NCI-H1417 (cell line): ENCODE measurements at places on chromosomes 5 and 9.

- DNase-seq: no peak
These were observed 12.0 kb upstream of the DNAH5 start for GRCh38 chr5:13956471-13956870.

GRCh38 chr9:82334286-82334685, 345.7 kb downstream of the SPATA31D1 start:
- DNase-seq: no peak

GRCh38 chr5:117892360-117892759, 1096.0 kb downstream of the DTWD2 start:
- DNase-seq: no peak

DNA sequence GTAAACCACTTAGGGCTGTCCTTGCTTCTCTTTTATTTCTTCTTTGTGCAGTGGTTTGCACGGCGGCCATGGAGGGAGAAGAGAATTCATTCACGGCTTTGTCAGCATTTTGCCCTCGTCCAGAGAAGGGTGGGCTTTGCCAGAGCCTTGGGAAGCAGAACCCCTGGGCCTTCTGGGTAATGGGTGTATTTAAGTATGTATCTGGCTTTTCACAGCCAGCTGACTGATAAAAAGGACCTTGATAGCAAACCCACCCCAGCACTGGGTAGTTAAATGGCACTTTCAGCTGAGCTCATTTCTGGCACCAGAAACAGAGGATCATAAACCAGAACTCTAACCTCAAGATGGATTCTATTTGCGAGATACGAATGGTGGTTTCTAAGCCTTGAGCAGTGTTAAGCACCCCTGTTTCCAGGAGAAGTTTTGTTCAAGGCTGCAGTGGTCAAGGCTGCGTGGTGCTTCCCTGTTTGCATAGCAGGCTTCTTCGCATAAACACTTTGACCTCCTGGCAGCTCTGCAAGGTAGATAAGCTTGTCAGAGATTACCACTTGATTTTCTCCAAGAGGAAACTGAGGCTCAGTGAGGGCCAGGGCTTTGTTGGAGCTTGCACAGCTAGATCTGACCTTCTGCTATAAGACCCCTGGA, 441.6 kb upstream of the KLF4 start:
- DNase-seq: no peak

DNA sequence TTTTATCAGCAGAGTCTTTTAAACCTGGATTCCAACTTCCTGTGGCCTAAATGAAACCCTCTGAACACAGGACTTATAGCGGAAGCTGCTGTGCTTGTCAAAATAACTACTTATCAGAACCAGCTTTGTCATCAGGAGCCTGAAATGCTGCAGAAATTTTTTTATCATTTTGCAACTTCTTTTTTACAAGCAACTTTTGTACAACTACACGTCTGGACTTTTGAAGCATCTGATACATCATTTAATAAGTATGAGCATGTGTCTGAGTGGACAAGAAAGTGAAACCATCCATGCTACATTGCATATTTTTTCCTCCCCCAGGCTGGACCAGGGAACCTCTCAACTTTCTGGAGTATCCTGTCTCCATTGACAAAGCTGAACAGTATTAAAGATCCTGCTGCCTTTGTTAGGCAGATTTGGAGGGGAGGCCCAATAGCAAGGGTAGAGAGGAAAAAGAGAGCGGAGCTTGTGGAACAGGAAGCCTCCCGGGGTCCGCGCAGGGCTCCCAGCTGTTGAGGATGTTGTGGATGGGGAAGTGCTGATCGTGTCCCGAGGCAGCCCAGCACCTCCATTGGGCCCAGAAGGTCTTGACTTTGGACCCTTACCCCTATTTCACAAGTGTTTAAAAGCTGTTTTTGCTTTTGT, 196.6 kb downstream of the MSX2 start:
- DNase-seq: no peak

DNA sequence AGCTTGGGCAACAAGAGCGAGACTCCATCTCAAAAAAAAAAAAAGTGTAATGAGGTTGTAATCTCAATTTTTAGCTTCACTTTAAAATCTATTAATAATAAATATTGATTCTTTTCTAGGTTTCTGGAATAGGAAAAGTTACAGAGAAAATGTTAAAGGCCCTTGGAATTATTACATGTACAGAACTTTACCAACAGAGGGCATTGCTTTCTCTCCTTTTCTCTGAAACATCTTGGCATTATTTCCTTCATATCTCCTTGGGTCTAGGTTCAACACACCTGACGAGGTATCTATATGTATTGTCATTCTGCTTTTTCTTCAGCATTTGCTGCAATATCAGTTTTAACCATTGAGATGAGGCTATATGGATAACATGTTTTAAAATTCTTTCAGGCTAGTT, 26.6 kb upstream of the ANKDD1B start:
- no peak for DNase-seq

GRCh38 chr5:124605541-124605940, 140.9 kb downstream of the ZNF608 start:
- DNase-seq: no peak

DNA sequence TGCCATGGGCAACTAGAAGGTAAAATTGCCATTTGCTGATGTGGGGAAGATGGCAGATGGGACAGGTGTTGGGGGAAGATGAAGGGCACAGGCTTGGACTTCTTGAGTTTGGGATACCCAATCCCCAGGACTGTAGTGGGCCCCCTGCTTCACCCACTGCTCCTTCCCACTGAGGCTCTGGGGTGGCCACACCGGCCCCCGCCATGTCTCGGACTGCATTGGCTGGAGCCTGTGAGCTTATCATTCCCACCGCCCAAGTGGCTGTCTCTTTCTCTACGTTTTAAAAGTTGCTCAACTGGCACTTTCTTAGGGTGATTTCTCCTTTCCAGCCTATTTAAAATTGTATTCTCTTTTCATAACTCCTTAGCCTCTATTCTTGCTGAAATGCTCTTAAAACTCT, 730.0 kb upstream of the ADAMTS16 start:
- DNase-seq: no peak

DNA sequence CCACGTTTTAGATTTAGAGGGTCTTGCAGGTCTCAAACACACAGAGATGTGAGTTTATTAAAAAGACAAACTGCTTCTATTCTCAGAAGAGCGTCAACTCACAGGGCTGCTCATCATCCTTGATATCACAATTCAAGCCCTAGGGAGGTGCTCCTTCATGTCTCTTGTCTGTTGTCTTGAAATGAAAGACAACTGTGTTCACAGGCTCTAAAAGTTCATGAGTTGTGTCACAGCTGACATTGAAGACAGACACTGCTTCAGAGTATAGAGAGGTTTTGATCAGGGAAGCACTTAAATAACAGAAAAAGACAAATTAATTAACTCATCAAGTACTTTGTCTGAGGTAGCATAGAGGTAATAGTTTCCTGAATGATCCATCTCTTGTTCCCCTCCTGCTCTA, 1917.6 kb upstream of the WWC1 start:
- no peak for DNase-seq

DNA sequence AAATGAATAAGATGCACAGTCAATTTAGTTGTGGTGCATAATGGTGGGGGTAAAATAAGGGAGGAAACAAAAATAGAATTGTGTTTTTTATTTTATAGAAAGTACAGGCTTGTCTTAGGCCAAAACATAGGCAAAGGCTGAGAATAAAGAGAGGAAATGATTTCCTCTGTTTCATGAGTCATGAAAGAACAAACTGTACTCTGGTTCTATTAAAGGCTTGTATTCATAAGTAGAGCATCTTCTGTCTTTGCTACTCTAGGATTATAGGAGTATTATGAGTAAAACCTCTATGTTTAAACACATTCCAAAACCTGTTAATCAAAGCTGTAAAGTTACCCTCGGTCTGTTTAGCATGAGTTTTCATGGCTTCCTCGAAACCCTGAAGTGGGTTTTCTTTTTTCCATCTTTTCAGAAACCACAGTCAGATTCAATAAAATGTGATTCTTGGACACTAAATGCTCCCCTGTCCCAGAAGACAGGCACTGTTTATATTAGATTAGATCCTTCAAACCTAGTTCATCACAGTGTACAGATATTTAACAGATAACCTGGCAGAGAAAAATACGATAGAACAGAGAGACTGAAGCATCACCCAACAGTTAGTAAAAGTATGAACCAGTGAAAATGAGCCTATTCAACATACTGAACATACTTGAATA, 473.9 kb upstream of the CYLC2 start:
- DNase-seq: no peak

- DNase-seq: no peak
These were observed 18.4 kb downstream of the ENC1 start for GRCh38 chr5:74622122-74622521.

GRCh38 chr5:150214289-150214688, 24.4 kb downstream of the SLC6A7 start:
- no peak for DNase-seq

- no peak for DNase-seq
These were observed 14.9 kb downstream of the LARP1 start for GRCh38 chr5:154770111-154770510.

GRCh38 chr5:139681112-139681458, 32.9 kb downstream of the CXXC5 start:
- no peak for DNase-seq
